ENCODE measurements at places on chromosomes 1 and 21.

DNA sequence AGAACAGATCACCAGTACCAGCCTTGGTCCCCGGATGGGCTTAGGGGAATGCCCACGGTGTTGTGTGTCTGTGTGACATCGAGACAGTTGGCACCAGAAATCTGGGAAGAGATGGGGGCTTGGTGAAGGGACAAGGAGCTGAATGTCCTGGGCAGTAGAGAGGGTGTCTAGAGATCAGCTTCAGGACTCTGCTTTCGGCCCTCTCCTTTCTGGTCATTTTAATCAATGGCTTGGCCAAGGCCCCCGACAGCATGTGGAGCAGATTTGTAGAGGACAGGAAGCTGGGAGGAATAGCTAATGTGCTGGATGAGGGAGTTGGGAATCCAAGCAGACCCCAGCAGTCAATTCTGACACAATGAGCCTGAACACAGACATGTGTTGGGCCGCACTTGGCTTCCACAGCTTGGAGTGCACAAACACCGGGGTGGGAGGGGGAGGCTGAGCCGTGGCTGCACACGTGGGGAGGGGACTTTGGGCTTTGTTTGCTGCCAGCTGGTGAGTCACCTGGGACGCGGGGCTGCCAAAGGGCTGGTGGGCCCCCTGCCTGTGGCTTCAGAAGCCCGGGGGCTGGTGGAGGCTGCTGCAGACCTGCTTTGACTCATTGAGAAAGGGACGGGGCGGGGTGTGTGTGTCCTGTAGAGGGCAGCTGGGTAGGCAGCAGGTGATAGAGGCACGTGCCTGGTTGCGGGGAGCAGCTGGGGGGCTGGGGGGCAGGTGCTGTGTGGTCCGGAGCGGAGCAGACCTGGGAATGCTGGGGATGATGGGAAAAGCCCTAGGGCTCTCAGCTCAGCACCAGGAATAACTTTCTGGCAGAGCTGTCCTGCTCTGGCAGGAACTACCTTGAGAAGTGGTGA lies 20.9 kb downstream of the SLC1A7 start:
- no peak for DNase-seq

DNA sequence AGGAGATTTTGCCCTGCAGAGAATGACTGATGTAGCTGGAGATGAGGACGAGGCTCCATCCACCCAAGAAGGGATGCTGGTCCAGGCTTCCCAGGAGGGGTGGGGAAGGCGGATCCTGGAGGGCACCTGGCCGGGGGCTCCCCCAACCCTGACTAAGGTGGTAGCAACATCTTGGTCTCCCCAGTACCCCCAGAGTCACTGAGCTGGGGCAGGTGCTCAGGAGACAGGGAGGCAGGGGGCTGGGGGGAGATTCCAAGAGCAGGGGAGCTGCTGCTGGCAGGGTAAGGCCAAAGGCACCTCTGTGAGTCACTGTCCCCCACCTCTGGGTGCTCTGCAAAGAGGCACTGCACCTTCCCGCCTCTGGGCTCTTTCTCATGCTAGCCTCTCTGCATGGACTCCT lies 24.0 kb downstream of the CDCA8 start:
- no peak for DNase-seq

DNA sequence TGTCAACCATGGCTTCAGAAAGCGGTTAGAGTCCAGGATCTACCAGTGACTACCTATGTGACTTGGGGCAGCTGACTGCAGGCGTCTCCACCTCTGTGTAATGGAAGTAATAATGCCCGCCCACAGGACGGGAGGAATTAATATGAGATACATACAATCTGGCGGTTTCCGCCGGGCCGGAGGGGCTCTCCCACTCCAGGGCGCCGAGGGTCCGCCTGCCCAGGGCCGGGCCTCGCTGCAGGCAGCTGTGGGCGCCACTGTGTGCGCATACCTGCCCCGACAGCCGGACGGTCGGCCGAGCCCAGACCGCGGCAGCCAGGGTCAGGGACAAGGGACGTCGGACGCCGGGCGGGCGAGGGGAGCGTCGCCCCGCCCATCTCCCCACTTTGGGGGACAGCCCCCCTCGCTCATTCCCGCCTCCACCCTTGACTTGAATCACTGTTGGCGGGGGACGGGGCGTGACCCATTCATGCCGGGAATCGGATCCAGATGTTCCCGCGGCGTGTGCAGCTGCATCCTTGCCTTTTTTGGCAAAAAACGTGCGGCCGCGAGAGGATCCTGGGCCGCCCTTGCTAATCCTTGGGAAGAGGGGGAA lies 6.0 kb upstream of the SF3A3 start:
- no peak for DNase-seq

GRCh38 chr1:97314685-97315084 lies 593.1 kb downstream of the PTBP2 start:
- DNase-seq: no peak

GRCh38 chr1:71853360-71853759 lies 429.0 kb downstream of the NEGR1 start:
- no peak for DNase-seq

GRCh38 chr1:29230553-29231378 lies at the start of gene MECR:
Gene MECR, minus strand, starts transcription at chr1:29230934. Its CDS starts 28 bp downstream, at chr1:29230906.
- peak; percentile 97 for DNase-seq

DNA sequence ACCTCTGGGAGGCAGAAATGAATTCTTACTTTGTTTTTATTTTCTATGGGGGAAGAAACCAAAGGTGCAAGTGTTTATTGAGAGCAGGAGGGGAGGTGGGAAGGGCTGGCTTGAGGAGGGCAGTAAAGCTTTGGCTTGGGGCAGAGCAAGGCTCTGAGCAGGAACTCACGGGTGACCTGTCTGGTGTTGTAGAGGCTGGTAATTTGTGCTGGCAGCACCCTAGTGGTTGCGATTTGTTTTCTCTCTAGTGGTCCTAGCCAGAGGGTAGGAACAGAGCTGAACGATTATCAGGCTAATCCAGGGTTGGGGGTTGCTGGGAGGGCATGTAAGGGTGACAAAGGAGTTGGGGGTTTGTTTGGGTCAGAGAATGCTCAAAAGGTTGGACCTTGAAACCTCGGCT lies 16.6 kb downstream of the TMCC2 start:
- no peak for DNase-seq

DNA sequence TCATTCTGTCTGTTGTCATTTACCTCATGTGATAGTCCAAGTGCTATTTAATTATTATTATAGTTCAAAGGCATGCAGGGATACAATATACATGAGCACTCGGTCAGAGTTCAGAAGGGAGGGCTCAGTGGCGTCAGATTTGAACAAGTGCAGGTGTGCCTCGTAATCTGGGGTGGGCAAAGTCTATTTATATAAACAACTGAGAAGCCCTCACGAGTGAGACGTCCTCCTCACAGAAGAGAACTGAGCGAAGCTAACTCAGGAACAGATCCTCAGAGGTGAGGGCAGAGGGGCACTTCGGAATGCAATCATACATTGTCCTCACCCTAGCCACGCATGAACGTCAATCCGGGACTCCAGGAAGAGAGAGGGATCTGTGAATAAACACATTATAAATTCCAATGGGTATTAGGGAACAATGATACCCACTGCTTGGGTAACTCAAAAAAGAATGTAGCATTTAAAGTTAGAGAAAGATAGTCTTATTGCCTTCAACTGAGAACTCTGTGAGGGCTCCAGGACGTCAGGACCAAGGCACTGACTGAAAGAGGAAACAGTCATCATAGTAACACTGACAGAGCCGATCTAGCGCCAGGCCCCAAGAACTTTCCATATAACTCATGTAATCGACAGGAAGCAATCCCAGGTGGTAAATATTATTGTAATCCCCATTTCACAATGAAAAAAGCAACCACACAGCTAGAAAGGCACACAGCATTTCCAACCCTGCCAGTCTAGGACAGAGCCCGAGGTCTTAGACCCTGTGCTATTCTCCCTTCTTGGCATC lies 127.1 kb upstream of the B3GALT2 start:
- no peak for DNase-seq

GRCh38 chr1:222912730-222913129 lies 97.9 kb downstream of the DISP1 start:
- no peak for DNase-seq

- no peak for DNase-seq
Observed at GRCh38 chr1:167054531-167054930, 35.6 kb downstream of the GPA33 start.

DNA sequence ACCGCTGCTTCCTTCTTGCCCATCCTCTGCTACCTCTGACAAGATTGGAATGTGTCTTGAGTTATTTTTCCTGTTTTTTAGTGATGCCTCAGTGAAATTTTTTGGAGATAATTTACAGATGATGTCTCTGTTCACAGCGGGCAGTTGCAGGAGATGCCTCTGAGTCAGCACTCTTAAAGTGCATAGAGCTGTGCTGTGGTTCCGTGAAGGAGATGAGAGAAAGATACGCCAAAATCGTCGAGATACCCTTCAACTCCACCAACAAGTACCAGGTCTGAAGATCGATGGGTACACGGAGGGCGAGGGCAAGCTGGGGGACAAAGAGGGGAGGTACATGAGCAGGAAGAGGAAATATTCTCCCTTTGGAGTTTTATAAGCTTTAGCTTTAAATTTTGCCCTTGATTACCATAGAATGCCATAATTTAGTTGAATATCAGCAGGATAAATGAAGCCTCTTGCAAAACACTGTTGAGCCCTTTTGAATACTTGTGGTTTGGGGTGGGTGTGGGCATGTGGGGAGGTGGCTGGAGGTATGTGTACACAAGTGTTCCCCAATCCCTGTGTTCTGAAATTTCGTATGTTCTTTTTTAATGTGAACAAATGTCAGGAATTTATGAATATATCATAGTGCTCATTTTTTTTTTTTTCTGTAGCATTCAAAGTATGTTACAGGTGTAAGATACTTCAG lies 19.8 kb downstream of the ATP1A1 start:
- no peak for DNase-seq

DNA sequence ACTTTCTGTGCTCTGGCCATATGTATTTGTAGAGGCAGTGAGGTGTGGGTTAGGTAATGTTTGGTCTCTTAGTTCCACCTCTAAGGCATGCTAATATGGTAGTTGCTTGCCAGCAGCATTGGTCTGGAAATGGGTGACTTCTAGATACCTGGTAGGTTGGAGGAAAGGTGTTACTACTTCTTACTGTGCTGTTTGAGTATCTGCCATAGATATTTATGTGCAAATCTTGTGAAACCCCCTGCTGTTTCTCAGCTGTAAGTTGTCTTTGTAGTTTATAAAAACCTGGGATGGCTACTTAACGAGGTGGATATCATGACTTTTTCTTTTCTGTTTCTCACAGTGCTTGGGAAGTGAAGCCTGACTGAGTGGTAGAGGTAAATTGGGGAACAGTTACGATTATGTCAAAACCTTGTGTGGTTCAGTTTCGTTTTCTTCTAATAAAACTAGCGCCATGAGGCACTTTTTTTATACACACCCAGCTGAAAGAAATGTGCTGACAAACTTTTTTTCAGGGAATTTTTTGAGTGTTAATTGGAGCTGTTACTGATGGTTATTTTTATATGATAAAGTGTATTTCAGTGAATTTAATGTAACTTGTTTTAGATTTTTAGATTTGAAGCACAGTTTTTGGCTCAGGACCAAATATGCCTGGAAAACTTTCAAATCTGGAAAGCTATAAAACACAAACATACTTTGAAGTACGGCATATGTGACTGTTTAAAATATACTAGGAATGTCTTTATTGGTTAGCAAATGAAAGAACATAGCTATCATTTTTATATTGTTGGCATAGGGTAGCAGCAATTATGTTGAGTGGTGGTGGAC lies 42.1 kb downstream of the CAMSAP2 start:
- no peak for DNase-seq

- DNase-seq: no peak
Observed at GRCh38 chr1:167773516-167773915, 51.7 kb downstream of the MPZL1 start.

DNA sequence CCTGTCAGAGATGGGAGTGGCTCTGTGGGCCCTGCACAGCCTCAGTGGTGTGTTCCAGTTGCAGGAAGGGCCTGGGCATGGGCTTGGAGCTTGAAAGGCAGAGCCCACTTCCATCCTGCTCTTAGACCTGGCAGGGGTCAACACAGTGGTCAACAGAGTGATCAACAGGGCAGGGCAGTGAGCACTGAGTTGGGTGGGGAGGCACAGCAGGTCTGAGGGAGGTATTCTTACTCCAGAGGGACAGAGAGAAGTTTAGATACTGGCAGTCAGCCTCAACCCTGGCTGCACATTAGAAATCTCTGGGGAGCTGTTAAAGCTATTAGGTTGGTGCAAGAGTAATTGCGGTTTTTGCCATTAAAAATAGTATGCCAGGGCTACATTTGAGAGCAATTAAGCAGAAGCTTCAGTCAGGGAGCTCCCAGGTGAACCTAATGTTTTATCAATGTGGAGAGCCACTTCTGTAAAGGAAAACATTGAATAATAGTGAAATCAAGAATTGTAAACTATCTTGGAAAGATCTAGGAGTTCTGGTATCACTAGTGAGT lies 37.7 kb downstream of the SH3BGR start:
- DNase-seq: no peak

- no peak for DNase-seq
Observed at GRCh38 chr1:17511188-17511587, 28.3 kb upstream of the ARHGEF10L start.

GRCh38 chr1:241102664-241103063 lies 254.3 kb downstream of the RGS7 start:
- no peak for DNase-seq

DNA sequence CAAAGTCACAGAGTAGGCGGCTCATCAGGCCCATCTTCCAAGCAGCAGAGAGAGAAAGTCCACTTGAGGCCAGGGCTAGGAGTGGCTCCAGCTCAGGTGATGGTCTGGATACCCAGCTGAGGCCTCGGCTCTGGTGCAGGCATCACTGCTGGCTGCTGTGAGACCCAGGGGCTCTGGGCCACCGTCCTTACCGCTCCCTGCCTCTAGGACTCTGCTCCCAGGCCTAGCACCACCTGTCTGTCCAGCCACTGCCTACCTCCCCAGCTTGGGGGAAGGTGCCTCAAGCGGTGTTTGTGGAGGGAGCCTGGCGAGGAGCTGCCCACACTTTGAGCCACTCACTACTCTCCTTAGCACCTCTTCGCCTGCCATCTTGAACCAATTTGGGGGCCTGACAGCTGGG lies 57.9 kb downstream of the DMRTB1 start:
- no peak for DNase-seq

- no peak for DNase-seq
Observed at GRCh38 chr1:23198373-23198772, 18.9 kb downstream of the HTR1D start.

- DNase-seq: no peak
Observed at GRCh38 chr1:66250478-66250877, 283.5 kb upstream of the SGIP1 start.

- no peak for DNase-seq
Observed at GRCh38 chr1:214448536-214448935, 102.9 kb downstream of the PTPN14 start.

- no peak for DNase-seq
Observed at GRCh38 chr1:41282679-41283317, 40.7 kb upstream of the SCMH1 start.

GRCh38 chr1:112337028-112337531 lies 58.9 kb upstream of the CTTNBP2NL start:
- no peak for DNase-seq

Measured in chondrocyte (in vitro differentiated cells).